ENCODE measurements at places on chromosomes 2 and 18. TPM values are rescaled to one million over a fixed set of nuclear protein-coding genes. Genes with fewer than 3 reads are reported as not detected.

The SCN3A gene
- 0.25 TPM for total RNA-seq

The DSEL gene
- 0.39 TPM for total RNA-seq

The LYPD6B gene
- total RNA-seq: not detected

The MXD1 gene
- total RNA-seq: 20.7 TPM

The GAL3ST2 gene
- total RNA-seq: 0.16 TPM

The TUBA3D gene
- total RNA-seq: not detected
